ENCODE measurements at places on chromosomes 3 and 15.

- DNase-seq: no peak
These were observed 63.8 kb downstream of the IGSF11 start for GRCh38 chr3:118970819-118971218.

- DNase-seq: no peak
These were observed 320.9 kb downstream of the ERC2 start for GRCh38 chr3:56147354-56147753.

- DNase-seq: no peak
These were observed 50.8 kb downstream of the CCDC191 start for GRCh38 chr3:114005481-114005880.

- no peak for DNase-seq
These were observed 90.6 kb downstream of the MYO5A start for GRCh38 chr15:52438047-52438446.

- DNase-seq: peak; percentile 21
These were observed 3.1 kb upstream of the BHLHE40 start for GRCh38 chr3:4976109-4976508.

- no peak for DNase-seq
These were observed 380.0 kb downstream of the PDCD6IP start for GRCh38 chr3:34178415-34178814.

- no peak for DNase-seq
These were observed 7.2 kb upstream of the OTOL1 start for GRCh38 chr3:161489395-161489794.

- no peak for DNase-seq
These were observed 351.6 kb downstream of the GAP43 start for GRCh38 chr3:115974940-115975339.

- DNase-seq: no peak
These were observed 9.2 kb upstream of the ACAN start for GRCh38 chr15:88794001-88794400.

DNA sequence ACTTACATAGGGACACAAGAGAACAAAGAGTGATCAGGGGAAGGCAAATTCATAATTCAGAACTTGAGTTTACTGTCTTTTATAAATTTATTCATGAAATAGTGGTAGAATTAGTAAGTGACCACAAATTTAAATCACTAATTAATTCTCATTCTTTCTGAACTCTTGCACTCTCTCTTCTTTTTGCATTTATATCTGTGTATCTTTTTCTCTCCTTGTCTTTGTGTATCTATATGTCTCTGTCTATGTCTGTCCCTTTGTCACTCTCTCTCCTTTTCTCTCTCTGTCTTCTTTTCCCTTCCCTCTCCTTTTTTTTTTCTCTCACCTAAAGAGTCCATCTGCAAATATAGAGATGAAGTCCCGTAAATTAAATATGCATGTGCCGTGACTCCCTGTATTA is 31.5 kb downstream of the RBMS3 start:
- no peak for DNase-seq

- no peak for DNase-seq
These were observed 47.9 kb upstream of the OSBPL11 start for GRCh38 chr3:125643172-125643571.

- DNase-seq: no peak
These were observed 1030.0 kb downstream of the TBL1XR1 start for GRCh38 chr3:176167272-176167671.

DNA sequence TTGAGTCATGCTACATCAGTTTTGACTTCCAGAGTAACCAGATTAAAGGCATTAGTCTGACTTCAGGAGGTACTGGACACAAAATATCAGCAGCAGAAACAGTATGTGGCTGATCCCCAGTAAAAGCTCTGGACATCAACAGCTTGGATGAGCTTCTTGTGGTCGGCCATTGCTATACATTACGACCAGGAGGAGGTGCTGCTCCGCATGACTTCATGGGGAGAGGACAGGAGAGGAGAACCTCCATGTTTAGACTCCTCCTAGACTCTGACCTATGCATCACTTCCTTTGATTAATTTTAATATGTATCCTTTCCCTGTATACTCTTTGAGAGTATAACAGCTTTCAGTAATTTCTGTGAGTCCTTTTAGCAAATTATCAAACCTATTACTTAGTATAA is 285.6 kb upstream of the ARHGEF26 start:
- DNase-seq: no peak

DNA sequence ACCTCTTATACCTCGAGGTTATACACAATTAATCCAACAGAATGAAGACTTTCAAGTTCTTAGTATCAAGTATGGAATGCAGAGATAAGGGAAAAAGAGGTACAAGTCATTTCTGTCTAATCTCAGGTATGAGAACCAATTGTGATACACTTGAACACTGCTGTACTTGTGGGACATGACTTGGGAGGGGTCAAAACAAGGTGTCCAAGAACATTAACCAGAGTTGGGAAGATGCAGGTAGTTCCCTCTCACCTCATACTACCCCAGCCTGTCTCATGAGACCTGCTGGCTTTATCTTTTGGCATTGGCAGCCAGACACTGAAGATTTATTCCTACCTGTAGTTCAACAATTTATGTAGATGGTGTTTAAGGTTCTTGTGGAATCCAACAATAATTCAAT is 209.7 kb downstream of the NR1D2 start:
- no peak for DNase-seq

DNA sequence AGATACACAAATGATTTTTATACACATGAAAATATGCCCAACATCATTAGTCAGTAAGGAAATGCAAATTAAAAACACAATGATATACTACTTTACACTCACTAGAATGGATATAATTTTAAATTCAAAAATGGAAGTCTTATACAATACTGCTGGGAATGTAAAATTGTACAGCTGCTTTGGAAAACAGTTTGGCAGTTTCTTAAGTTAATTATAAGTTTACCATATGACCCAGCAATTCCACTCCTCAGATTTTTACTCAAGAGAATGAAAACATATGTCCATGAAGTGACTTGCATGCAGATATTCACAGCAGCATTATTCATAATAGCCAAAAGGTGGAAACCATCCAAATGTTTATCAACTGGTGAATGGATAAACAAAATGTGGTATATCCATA is 281.3 kb downstream of the EPHB1 start:
- no peak for DNase-seq

GRCh38 chr15:57085267-57085666 is 166.8 kb downstream of the TCF12 start:
- no peak for DNase-seq

- no peak for DNase-seq
These were observed 206.7 kb downstream of the THRB start for GRCh38 chr3:24287755-24288450.

DNA sequence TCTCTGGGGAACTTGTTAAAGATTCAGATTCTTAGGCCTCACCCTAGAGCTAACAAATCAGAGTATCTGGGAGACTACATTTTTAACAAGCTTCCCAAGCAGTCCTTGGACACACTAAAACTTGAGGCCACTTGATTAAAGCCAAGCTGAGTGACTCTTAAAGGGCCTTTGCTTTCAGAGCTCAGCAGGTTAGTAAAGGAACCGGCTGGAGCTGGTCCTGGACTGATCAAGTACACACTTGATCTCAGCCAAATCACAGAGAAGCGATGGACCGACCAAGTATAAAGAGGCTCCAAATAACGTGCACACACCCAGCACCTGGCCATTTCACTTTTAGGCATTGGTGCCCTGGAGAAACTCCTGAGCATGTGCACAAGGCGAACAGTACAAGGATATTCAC is 12.9 kb upstream of the TM6SF1 start:
- DNase-seq: no peak

GRCh38 chr15:63497642-63498467 is 6.5 kb upstream of the USP3 start:
- peak; percentile 45 for DNase-seq

- no peak for DNase-seq
These were observed 168.6 kb downstream of the SHQ1 start for GRCh38 chr3:72679540-72680198.

GRCh38 chr15:68318931-68319909 is 41.7 kb downstream of the FEM1B start:
- DNase-seq: no peak

- DNase-seq: no peak
These were observed 7.9 kb upstream of the DENND6A start for GRCh38 chr3:57700737-57701136.

DNA sequence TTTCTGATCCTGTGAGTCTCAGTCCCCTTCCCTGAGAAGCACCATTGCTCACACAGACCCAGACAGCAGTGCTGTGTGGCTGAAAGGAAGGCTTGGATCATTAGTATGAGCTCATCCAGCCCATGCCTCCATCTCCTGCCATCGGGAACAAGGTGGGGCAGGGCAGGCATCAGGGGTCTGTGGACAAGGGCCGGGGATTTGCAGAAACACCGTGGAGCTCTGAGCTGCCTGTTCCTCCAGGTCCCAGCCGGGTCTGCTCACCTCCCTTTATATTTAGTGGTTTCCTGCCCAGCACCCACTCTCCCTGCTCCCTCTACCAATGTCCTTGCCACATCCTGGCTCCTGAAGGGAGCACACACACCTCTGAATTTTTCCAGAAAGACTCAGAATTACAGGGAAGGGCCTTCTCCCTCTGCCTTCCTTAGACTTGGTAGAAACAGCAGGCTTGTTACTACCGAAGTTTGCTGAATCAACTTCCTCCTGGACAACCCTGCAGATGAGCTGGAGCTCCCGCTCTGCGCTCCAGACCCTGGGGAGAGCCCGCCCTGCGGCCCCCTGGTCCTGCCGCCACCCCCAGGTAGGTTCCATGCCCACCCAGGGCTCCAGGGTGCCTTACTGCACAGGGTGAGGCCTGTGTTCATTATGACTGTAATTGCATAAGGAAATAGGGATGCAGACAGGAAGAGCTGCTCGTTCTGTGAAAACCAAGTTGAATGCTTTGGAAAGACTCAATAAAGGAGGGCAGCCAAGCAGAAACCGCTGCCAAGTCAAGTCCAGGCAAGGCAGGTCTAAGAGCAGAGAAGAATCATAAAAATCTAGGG is 128.1 kb downstream of the NSMCE3 start:
- DNase-seq: no peak

DNA sequence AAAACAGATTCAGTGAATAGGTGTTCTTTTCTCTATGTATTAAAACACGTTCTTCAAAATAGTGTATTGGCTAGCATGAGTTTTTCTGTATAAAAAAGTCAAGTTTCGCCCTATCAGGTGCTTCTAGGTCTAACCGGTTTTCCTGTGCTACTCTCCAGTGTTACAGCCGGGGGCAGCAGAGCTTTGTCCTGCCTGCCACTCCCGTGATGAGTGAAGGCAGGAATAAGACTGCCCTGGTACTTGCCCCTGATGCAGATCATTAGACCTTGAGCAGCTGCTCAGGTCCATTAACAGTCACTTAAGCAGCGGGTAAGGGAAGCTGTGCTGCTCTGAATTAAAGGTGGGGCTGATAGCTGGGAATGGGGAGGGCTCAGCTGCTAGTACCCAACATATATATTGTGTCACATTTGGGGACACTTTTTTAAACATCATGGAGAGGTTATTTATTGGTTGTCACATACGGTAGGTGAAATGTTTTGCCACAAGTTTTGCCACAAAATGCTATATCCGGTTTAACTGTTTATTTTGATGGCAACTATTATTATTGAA is 1.3 kb upstream of the UNC13C start:
- no peak for DNase-seq

- DNase-seq: no peak
These were observed 25.4 kb downstream of the RUVBL1 start for GRCh38 chr3:128098234-128098633.

DNA sequence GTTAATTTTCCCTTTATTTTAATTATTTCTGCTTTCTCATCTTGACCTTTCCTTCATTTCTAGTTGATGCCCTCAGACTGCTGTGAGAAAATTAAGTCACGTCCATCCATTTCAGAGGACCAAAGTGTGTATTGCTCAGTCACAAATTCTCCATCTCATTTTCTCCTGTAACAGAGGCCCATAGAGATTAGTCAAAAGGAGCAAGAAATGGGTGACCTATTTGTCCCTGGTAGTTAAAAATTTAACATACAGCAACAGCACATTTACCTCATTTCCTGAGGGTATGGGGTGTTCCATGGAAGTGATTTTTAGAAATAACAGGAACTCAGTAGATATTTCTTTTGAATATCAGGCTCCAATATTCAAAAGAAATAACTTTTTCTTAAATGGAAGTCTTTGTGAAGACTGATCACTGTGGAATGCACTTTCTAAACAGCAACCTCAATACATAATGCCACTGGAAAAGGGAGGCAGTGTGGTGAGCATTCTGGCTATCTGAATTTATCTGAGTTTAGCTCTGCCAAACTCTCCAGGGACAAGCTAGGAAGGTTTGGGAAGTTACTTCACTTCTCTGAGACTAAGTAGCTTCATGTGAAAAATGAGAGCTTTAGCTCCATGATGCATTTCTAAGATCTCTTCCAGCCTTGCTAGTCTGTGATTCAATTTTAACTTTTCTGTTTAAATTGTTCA is 808.2 kb downstream of the SQOR start:
- no peak for DNase-seq

DNA sequence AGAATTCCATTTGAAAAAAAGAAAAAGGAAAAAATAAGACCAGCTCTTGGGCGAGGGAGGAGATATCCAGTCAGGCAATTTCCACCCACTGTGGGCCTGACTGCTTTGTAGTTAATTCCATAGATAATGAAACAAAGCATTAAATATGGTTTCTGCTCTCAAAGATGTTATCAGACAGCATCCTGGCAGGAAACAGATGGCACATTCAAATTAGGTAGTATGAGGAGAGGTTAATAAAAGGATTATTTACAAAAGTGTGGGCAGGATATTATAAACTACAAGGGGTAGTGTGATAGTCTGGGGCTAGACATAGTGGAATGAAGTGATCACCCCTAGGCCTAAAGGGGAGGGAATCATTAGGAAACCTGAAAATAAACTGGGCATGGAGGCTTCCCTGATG is 193.2 kb downstream of the CLSTN2 start:
- no peak for DNase-seq

GRCh38 chr15:101050623-101051290 is 131.6 kb downstream of the LRRK1 start:
- DNase-seq: no peak

GRCh38 chr15:71559616-71560015 is 250.7 kb upstream of the NR2E3 start:
- DNase-seq: no peak

- DNase-seq: no peak
These were observed 11.0 kb upstream of the OSBPL11 start for GRCh38 chr3:125606291-125606690.

GRCh38 chr3:156131241-156131640 is 10.9 kb downstream of the KCNAB1 start:
- DNase-seq: no peak

Measured in stimulated activated CD4-positive, alpha-beta T cell treated with anti-CD3 and anti-CD28 coated beads, Interleukin-15, amount 100 ng/mL, for 1 hour (primary cell).